ENCODE measurements at places on chromosomes 2 and 18. TPM values are rescaled to one million over a fixed set of nuclear protein-coding genes. Genes with fewer than 3 reads are reported as not detected.

The SNORC gene
- 1.6 TPM for total RNA-seq

The PNPT1 gene
- 32.4 TPM for total RNA-seq

The PJVK gene
- total RNA-seq: not detected

The KYNU gene
- 7.9 TPM for total RNA-seq

The SCYGR7 gene
- not detected for total RNA-seq

The NGEF gene
- total RNA-seq: 0.53 TPM

The GATA6 gene
- total RNA-seq: 3.8 TPM

The CXCR1 gene
- not detected for total RNA-seq

The SERPINB5 gene
- not detected for total RNA-seq

The AP1S3 gene
- 3.7 TPM for total RNA-seq

The SKA1 gene
- 30.3 TPM for total RNA-seq

The ARHGAP28 gene
- 2.1 TPM for total RNA-seq

The SPC25 gene
- 18.8 TPM for total RNA-seq

The AOX1 gene
- total RNA-seq: 21.0 TPM

The GALNT5 gene
- under 0.01 TPM for total RNA-seq

The KLHL29 gene
- total RNA-seq: 3.1 TPM

The TTR gene
- not detected for total RNA-seq

The LCLAT1 gene
- total RNA-seq: 13.0 TPM

The SDC1 gene
- 1.4 TPM for total RNA-seq

The LOXHD1 gene
- not detected for total RNA-seq

The ADD2 gene
- 15.4 TPM for total RNA-seq

The DOK6 gene
- total RNA-seq: under 0.01 TPM

The R3HDM1 gene
- total RNA-seq: 11.3 TPM

The REG3A gene
- not detected for total RNA-seq

The BOK gene
- total RNA-seq: 111 TPM

The MLPH gene
- not detected for total RNA-seq

The CHST10 gene
- 10.4 TPM for total RNA-seq

The NYAP2 gene
- not detected for total RNA-seq

The KCNG2 gene
- total RNA-seq: not detected

The OSR1 gene
- total RNA-seq: not detected

The PRSS56 gene
- total RNA-seq: not detected
